Stimulated activated CD4-positive, alpha-beta T cell treated with anti-CD3 and anti-CD28 coated beads, Interleukin-2, amount 100 ng/mL, for 24 hours (primary cell): ENCODE measurements at places on chromosomes 7 and 10.

DNA sequence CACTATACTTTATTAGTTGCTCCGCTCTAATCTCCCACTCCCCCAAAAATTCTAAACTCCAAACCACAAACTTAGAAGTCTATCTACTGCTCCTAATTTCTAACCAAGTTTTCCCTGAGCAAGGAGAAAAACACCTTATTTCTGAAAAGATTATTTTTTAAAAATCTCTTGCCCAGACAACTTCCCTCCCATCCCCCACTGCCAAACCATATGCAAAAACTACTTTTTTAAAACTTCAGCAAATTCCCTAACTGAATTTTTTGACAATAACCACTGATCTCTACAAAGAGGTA lies 1.9 kb downstream of the UBE2H start:
- DNase-seq, result no peak

- no peak for DNase-seq
Measured at GRCh38 chr7:144873316-144873845, 37.5 kb upstream of the TPK1 start.

GRCh38 chr10:124283949-124284250 lies 134.8 kb downstream of the OAT start:
- DNase-seq, result no peak

DNA sequence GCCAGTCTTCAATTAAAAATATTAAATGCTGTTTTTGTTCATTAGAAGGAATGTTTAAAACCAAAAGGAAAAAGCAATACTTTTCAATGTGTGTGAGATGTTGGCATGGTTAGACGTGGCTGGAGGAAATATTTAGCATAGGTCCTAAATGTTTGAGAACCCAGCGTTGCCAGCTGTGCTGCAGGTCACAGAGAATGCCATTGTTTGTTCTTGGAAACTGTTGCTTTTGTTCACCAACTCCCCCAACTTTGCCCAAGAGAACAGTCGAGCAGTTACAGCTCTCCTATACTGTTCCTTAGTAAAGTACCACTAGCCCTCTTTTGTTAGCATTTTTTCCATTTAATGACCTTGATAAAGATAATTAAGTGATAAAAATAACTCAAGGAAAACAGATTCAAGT lies 44.5 kb upstream of the ELMO1 start:
- no peak for DNase-seq

GRCh38 chr7:55063061-55063460 lies 44.2 kb downstream of the EGFR start:
- DNase-seq, result no peak

DNA sequence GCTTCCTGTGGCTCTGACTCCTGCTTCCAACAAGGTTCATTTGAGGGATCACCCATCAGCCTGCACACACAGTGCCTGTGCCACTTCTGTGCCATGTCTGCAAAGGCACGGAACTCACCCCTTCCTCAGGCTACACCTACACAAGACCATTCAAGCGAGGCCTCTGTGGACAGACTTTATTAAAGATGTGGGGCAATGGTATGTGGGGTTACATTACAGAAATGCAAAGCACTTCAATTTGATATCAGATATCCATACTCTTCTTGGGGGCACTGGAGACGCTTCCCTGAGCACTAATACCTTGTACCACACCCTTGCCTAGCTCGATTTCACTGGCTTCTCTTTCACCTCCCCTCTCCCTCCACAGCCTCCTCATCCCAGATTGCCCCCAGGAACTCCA lies 84.4 kb upstream of the FGL2 start:
- no peak for DNase-seq

DNA sequence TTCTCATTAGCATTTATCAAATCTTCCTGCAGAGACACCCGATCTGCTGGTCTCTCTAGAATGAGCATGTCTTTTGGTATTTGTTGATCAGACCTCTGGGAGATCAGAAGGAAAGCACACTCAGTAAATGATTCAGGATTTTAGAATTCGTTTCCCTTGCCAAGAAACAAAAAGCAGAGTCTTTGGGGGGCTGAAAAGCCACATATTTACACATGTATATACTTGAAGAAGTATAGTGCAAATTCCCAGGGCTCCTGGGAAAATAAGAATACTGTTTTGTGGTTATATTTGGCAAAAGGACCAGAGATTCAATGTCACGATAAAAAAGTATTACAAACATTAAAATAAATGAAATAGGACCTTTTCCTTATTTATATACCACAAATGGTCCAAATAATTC lies 100.2 kb downstream of the AGMO start:
- no peak for DNase-seq

DNA sequence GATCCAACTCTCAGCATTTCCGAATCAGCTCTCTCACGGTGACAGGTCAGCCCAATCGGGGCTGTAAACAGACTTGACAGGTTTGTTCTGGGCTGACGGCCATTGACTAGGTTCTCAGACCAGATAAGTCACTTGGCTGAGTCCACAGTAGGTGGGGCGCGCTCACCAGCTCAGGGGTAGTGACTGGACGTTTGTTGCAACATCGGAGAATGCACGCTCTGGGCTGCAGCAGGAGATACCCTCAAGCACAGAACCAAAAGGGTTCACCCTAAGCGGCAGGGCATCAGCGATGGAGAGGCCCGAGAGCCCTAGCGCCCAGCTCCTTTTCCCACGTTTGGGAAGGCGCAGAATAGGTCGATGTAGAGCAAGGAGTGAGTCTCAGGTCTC lies 1.8 kb downstream of the KLLN start:
- no peak for DNase-seq

DNA sequence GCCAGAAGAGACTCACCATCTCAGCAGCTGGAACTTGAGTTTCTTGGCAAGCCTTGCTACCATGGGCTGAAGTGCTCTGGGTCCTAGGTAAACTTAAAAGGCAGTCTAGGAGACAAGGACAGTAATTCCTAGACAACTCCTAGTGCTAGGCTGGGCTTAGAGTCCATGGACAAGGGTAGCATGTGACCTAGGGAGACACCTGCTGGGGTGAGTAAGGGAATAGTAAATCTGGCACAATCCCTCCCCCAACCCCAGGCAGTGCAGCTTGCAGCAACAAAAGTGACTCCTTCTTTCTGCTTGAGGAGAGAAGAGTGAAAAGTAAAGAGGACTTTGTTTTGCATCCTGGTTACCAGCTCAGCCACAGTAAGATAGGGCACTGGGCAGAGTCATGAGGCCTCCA lies 316.5 kb upstream of the IMMP2L start:
- no peak for DNase-seq

DNA sequence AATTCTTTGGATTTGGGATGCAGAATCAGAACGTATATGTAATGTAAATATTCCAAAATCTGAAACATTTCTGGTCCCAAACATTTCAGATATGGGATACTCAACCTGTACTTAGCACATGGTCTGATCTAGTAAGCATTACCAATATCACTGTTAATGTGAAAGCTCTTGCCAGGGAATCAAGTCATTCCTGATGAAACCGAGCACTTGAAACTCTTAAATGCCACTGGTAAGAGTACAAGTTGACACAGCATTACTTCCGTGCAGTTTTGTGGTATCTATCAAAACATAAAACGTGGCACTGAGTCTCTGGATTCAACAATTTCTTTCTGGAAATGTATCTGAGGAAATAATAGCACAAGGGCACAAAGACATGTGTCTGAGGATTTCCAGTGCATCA lies 155.7 kb downstream of the RTKN2 start:
- DNase-seq, result no peak

GRCh38 chr7:36058020-36058592 lies 94.9 kb upstream of the EEPD1 start:
- DNase-seq, result no peak

GRCh38 chr10:62374862-62375710 lies 917 bp downstream of the ZNF365 start:
- DNase-seq, result no peak

- no peak for DNase-seq
Measured at GRCh38 chr10:132375795-132376297, 21.2 kb upstream of the PWWP2B start.

DNA sequence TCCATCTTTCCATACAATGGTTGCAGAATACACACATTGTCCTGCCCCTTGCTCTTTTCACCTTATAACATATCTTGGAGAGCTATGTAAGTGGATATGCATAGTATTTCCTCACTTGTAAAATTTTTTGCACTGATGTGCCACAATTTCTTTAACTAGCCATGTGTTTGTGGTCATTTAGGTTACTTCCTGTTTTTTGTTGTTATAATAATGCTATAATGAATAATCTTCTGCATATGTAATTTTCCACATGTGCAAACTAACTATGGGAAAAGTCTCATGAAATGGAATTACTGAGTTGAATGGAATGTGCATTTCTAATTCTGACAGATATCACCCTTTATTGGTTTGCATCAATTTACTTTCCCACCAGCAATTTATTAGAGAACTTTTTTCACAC lies 2.8 kb downstream of the TAS2R41 start:
- no peak for DNase-seq

DNA sequence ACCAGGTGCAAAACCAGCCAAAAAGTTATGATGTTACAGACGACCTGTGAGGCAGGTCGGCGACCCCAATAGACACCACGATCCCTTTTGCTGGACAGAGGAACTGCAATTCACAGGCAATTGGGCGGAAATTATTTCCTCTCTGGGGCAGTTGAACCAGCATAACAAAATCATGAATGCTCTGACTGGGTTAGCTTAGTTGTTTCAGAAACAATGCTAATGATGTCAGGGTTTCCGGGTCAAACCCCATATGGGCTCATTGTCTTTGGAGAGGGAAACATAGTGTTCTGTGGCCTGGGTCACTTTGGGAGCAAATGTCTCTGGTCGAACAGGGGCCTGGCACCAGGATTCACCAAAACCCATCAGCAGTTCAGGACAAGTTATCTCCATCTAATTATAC lies 669.1 kb upstream of the NRP1 start:
- no peak for DNase-seq

DNA sequence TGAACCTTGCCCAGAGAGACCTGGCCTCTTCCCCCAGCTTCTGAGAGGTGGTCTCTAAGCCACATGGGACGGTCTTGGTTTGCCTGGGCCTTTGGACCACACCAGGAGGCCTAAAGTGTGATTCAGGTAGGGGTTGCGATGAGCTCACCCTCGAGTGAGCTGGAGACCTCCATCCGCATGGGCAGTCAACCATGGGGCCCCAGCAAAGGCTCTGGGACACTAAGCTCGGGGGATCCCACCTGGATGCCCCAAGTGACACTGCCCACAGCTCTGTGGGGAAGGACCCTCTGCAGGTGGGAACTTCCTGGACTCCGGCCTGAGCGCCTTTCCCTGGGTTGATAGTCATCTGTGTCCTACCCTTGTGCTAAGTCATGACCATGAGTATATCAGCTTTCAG lies 57.1 kb upstream of the FAM20C start:
- no peak for DNase-seq

- DNase-seq, result no peak
Measured at GRCh38 chr7:1508277-1508758, 4.1 kb upstream of the INTS1 start.

DNA sequence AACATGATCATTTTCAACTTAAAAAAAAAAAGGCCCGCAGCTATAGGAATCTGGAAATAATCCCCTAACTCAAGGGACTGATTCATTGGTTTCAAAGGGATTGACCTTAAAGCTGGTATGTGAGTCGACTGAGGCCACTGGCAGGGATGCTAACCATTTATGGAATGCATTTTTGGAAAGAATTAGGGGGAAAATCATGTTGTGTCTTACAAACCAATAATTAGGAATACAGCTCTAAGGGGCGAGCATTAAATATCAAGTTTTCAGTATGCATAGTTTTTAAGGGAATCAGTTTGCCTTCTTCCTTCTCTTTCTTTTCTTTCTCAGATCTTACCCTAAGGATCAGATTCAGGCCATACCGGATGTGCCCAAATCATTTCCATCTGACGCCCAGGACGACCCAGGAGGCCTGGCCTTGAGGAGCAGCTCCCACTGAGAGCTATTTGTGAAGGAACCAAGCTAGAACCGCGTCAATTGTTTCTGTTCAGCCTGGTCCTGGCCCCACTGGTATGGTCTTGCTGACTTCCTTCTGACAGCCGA lies 48.7 kb downstream of the BPGM start:
- no peak for DNase-seq

GRCh38 chr10:1094112-1095057 lies 38.2 kb downstream of the WDR37 start:
- DNase-seq, result peak; percentile 73

- DNase-seq, result no peak
Measured at GRCh38 chr7:29199776-29200175, 5.2 kb downstream of the CHN2 start.

DNA sequence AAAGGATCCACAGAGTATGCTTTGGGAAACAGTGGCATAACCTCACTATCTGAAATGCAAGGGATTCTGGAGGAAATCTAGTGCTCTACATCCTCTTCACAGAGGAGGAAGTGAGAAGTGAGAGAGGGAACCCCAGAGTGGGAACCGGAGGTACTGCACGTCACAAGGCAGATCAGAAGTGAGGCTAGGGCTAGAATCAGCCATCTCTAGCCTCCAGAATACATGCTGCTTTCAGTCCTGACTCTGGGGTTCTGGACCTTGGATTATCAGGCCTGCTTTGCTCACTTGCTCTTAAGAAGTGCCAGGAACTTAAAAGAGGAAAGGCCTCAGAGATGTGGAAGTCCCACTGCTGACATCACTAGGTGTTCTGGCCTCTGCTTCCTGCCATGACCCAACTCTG lies 25.7 kb downstream of the ZNF503 start:
- DNase-seq, result no peak

- DNase-seq, result no peak
Measured at GRCh38 chr10:58741673-58742072, 229.0 kb downstream of the BICC1 start.

GRCh38 chr10:123974406-123974805 lies 82.8 kb upstream of the CPXM2 start:
- DNase-seq, result no peak

DNA sequence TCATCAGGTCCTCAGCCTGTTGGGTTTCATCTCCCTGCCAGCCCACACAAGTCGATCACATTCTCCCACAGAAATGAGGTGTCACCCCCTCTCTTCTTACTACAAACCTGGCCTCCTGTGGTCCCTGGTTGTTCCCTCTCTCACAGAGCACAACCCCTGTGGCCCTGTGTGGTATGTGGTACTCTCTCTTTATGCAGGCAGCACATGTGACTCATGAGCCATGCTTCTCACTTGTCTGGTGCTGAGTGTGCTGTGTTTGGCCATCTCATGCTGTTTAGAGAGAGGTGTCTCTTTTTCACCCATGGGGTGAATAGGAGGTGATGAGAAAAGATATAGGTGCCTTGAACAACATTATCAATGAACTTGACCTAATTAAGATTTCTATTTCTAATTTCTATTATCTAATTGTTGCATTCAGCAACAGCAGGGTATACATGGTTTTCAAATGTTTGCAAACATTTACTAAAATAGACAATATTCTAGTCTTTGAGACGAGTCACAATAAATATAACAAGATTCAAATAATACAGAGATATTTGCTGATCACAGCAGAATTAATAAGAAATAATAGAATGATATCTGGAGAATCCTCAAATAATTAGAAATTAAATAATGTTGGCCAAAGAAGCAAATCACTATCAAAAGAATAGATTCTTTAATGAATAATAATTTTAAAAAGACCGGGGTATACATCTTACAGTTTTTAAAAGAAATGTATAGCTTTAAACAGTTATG lies 633.8 kb upstream of the IGFBP3 start:
- DNase-seq, result no peak

- DNase-seq, result no peak
Measured at GRCh38 chr10:13634207-13634606, 47.4 kb downstream of the PRPF18 start.

- no peak for DNase-seq
Measured at GRCh38 chr7:51029701-51030191, 247.1 kb upstream of the GRB10 start.
